A549 treated with CORT108297 at 1 μM for 4 hours (cell line): ENCODE measurements at places on chromosomes 5 and 9. TPM values are rescaled to one million over a fixed set of nuclear protein-coding genes. Genes with fewer than 3 reads are reported as not detected.

The TTC23L gene
- 0.13 to 0.70 TPM (median 0.23 TPM) in 3 of 5 replicates, not detected in the others for total RNA-seq

The EIF4EBP3 gene
- 0.44 to 2.1 TPM (median 1.7 TPM) in 5 replicates for total RNA-seq

The HTR1A gene
- total RNA-seq, result not detected in 5 replicates

The CDH9 gene
- not detected in 5 replicates for total RNA-seq

The NTRK2 gene
- 0.02 to 0.05 TPM (median 0.03 TPM) in 5 replicates for total RNA-seq

The GADD45G gene
- 0.25 to 0.46 TPM (median 0.34 TPM) in 4 of 5 replicates, not detected in the other for total RNA-seq

The SMIM33 gene
- total RNA-seq, result not detected in 5 replicates

The CTXN3 gene
- not detected in 5 replicates for total RNA-seq

The ARL14EPL gene
- total RNA-seq, result 0.07 to 0.43 TPM (median 0.14 TPM) in 5 replicates

The WDR38 gene
- 0.09 to 0.11 TPM (median 0.09 TPM) in 3 of 5 replicates, not detected in the others for total RNA-seq

The REEP2 gene
- total RNA-seq, result 6.5 to 8.1 TPM (median 6.8 TPM) in 5 replicates

The GPRIN1 gene
- 7.1 to 9.6 TPM (median 8.5 TPM) in 5 replicates for total RNA-seq

The PCDHGA10 gene
- 0.01 to 0.02 TPM (median 0.02 TPM) in 3 of 5 replicates, not detected in the others for total RNA-seq

The S1PR3 gene
- total RNA-seq, result 39.8 to 49.2 TPM (median 43.0 TPM) in 5 replicates

The IL6ST gene
- total RNA-seq, result 32.6 to 69.5 TPM (median 49.5 TPM) in 5 replicates

The SMAD5 gene
- 19.6 to 31.8 TPM (median 30.9 TPM) in 5 replicates for total RNA-seq

The TOR4A gene
- 17.1 to 31.6 TPM (median 26.1 TPM) in 5 replicates for total RNA-seq

The ADGRD2 gene
- not detected in 5 replicates for total RNA-seq

The FSTL4 gene
- total RNA-seq, result 3.1 to 4.5 TPM (median 3.7 TPM) in 5 replicates

The EQTN gene
- total RNA-seq, result not detected in 5 replicates

The SCGB3A2 gene
- total RNA-seq, result not detected in 5 replicates

The PRDM9 gene
- total RNA-seq, result not detected in 5 replicates

The IFNA14 gene
- not detected in 5 replicates for total RNA-seq

The TPM2 gene
- 623 to 688 TPM (median 654 TPM) in 5 replicates for total RNA-seq

The TPPP gene
- total RNA-seq, result 4.7 to 6.4 TPM (median 5.6 TPM) in 5 replicates

The IFNA4 gene
- not detected in 5 replicates for total RNA-seq

The ALDH1A1 gene
- total RNA-seq, result 4,385 to 6,290 TPM (median 5,173 TPM) in 5 replicates

The LRRC70 gene
- total RNA-seq, result 0.20 to 0.27 TPM (median 0.23 TPM) in 5 replicates

The PCDHAC2 gene
- 2.9 to 3.6 TPM (median 3.2 TPM) in 5 replicates for total RNA-seq

The ZNF618 gene
- 7.8 to 11.8 TPM (median 11.0 TPM) in 5 replicates for total RNA-seq

The PPIC gene
- 16.0 to 17.2 TPM (median 17.1 TPM) in 5 replicates for total RNA-seq

The RLN2 gene
- total RNA-seq, result 0.18 to 0.34 TPM (median 0.20 TPM) in 3 of 5 replicates, not detected in the others

The ADAMTSL2 gene
- total RNA-seq, result not detected in 5 replicates

The FBXL7 gene
- 1.2 to 1.5 TPM (median 1.5 TPM) in 5 replicates for total RNA-seq

The LPAR1 gene
- 15.1 to 19.5 TPM (median 17.4 TPM) in 5 replicates for total RNA-seq

The GFI1B gene
- 0.03 to 0.14 TPM (median 0.12 TPM) in 3 of 5 replicates, not detected in the others for total RNA-seq
